ENCODE measurements at places on chromosomes 6 and 20. TPM values are rescaled to one million over a fixed set of nuclear protein-coding genes. Genes with fewer than 3 reads are reported as not detected.

GRCh38 chr20:18164356-18164755 lies 26.7 kb downstream of the KAT14 start:
- no peak for DNase-seq

Gene PRR3
- polyA plus RNA-seq, result 11.0 TPM

GRCh38 chr20:4082406-4083097 lies 67.2 kb upstream of the RNF24 start:
- DNase-seq, result no peak

DNA sequence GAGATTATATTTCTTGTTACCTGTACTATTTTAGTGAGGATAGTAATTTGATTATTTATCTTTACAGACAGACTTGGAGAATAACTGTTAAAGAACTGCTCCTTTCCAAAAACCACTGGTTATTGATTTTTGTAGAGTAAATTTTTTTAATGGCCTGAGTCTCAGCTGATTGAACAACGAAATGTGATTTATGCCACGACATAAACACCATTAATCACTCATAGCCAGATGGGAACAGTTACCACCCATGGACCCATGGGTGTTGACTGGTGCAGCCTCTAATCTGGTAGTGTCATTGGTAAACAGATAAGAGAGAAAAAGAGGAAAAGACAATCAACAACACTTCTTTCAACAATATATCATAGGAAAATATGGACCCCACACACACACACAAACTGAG lies 101.4 kb upstream of the BEND6 start:
- DNase-seq, result no peak

DNA sequence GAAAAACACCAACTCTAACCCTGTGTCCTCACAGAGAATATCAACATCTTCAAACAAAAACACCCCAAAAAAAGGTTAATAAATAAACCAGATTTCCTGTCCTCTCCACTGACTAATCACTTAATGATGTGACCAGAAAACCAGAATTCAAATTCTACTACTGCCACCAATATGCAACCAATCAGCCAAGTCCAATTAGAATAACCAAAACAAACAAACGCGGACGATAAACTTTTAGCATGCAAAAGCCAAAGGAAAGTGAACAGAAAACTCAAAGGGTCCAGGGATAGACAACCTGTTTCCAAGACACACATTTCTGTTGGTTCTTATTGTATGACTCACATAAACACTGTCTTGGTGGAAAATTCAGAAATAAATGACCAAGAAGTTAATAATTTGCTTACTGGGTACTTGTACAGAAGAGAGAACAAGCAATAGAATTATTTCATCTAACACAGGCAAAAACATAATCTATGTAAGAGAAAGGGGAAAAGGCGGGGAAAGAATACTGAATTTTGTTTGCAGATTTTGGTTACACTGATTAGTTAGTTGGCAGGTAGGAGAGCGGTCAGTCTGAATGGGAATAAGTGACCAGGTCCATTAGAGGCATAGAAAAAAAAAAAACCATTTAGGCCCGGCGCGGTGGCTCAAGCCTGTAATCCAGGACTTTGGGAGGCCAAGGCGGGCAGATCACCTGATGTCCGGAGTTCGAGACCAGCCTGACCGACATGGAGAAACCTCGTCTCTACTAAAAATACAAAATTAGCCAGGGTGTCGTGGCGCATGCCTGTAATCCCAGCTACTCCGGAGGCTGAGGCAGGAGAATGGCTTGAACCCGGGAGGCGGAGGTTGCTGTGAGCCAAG lies 34.1 kb downstream of the HFE start:
- no peak for DNase-seq

DNA sequence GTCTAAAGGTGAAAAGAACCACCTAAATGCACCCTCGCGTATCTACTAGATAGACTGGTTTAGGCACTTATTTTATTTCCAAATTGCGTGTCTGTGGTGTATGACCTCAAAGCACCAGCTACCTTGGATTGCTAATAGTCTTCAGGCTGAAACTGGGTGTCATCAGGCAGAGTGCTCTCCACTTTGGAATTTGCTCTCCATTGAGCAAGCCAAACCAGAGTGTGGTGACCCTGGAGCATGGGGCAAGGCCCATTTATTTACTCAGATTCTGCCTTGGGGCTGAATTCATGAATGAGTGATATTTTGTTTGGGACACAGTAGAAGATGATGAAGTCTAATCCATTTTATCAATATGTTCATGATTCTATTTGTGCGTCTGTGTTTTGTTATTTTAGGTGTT lies 812.8 kb upstream of the SLC35B3 start:
- DNase-seq, result no peak

All from urinary bladder (tissue), 4 donors.